NCI-H2029 (cell line): ENCODE measurements at places on chromosomes 11 and 22.

DNA sequence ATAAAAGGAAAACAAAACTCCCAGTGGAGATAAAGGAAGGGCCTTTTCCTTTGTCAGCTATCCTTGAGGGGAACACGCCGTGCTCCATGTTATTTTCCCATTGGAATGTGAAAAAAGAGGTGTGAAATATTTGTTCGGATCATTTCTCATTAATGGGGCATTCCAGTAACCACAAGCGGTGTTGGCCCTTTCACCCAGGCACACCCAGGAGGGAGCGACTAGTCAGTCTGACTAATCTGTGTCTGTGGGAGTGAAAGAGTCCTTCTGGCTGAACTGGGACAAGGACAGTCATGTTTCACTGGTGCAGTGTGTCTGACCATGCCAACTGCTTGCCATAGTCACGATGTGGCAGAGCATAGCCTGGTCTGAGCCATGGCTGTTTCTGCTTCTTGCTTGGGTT, 13.0 kb upstream of the MYEOV start:
- DNase-seq = no peak

DNA sequence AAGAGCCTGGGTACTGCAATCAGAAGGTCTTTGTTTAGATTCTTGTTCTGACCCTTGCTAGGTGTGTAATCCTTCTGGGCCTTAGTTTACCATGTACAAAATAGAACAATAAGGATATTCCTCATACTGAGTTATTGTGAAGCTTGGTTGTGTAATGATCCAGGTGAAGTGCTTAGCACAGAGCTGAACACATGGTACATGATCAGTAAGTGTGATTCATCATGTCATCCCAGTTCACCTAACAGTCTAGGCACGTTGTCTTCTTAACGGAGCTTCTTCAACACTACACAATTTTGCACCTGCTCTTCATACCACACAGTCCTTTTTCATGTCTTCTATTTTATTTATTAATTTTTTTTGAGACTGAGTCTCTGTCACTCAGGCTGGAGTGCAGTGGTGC, 234.3 kb upstream of the TENM4 start:
- no peak for DNase-seq

GRCh38 chr11:85725510-85726258, 39.7 kb upstream of the CCDC89 start:
- no peak for DNase-seq

- DNase-seq = peak; percentile 84
These were observed 16.6 kb downstream of the MED15 start for GRCh38 chr22:20524004-20524481.

- no peak for DNase-seq
These were observed 6.8 kb downstream of the ALDH3B2 start for GRCh38 chr11:67667490-67668191.

GRCh38 chr11:17743026-17743807, 8.6 kb downstream of the KCNC1 start:
- no peak for DNase-seq
